Amniotic stem cell (primary cell): ENCODE measurements at places on chromosomes 6 and 20.

GRCh38 chr6:32700391-32701040 is 34.1 kb upstream of the HLA-DQB1 start:
- DNase-seq: peak; percentile 39

GRCh38 chr6:32645047-32645703 is 8.0 kb downstream of the HLA-DQA1 start:
- DNase-seq: no peak

GRCh38 chr6:158387578-158387977 is 75.3 kb downstream of the TULP4 start:
- DNase-seq: no peak

GRCh38 chr6:36492092-36492491 is 49.3 kb downstream of the KCTD20 start:
- no peak for DNase-seq

DNA sequence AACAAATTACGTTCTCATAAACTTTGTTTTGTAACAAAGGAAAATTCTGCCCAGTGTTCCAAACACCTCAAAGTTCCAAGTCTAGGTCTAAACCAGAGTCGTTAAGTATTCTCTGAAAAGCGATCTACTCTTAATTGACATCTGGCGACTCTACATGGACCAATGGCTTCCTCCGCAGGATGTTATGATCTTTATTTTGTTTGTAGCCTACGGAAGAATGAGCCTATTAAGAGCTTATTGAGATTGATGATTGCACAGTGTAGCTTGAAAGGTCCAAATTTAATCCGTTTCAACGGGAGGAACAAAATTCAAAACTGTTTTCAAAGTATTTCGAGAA is 61.1 kb downstream of the FAM217A start:
- no peak for DNase-seq

DNA sequence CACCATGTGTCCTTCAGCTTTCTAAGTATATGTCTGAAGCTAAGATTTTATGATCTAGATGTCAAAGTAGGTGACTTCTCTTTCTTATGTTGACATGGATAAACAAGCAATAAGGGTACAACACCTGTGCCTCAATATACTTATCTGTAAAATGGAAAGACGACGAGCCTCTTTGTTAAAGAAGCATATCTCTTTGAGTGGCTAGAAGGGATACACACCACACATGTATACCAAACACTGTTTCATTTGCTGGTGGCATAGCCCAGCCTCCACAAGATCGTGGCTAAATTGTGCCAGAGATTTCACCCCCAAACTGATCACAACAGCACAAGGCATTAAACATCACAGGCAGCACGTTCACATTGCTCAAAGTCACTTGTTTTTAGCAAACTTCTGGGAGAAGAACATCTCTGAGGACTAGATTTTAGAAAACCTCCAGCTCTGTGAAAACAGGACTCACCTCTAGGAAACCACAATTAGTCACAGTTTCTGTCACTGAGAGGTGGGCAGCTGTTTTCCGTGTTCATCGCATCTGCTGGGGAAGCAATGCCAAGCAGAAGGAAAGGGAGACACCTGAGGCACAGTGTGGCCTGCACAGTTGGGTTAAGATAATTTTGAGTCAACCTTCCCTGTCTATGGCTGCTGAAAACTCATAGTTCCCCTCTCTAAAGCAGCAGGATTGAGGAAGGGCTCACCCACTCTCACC is 263.0 kb upstream of the PLCB4 start:
- no peak for DNase-seq

GRCh38 chr6:54493138-54493537 is 184.9 kb downstream of the TINAG start:
- no peak for DNase-seq

DNA sequence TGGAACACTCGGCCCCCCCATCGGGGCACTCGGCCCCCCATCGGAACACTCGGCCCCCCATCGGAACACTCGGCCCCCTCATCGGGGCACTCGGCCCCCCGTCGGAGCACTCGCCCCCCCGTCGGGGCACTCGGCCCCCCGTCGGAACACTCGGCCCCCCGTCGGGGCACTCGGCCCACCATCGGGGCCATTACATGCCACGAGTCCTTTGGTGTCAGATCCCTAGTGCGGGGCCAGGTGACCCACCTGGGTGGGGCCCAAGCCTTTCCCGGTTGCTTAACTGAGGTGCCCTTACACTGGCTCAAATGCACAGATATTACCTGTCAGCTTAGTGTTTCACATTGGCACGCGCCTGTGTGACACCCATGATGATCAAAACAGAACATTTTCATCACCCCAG is 95.9 kb downstream of the TAF4 start:
- no peak for DNase-seq

DNA sequence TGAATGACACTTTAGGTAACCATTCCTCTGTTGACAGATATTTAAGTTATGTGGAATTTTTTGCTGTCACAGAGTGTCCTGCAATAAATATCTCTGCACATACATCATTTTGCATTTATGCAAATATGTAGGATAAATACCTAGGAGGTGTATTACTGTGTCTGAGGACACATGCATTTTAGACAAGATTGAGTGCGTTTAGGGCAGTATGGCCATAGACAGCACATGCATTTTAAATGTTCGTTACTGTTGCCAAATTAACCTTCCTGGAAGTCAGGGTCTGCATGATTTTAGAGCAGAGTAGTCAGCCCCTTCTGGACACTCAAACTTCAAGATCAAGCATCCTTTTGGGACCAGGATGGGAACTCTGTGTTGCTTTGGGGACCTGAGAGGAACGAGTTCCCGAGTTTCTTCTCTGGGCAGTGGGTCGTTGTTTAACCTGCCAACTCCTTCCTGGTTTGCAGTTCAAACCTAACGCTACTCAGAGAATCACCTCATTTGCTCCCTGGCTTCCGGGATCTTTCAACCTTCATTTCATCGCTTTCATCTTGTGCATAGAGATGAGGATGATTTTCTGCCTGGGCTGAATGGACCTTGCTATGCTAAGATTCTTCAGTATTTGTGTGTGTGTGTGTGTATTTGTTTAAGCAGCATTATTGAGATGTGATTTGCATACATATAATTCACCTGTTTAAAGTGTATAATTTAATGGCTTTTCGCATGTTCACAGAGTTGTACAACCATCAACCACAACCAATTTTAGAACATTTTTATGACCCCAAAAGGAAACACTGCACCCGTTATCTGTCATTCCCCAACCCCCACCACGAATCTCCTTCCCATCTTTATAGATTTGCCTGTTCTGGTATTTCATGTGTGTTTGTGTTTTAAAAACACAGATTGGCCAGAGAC is 9.8 kb downstream of the BCAS4 start:
- no peak for DNase-seq
